ENCODE measurements at places on chromosomes 4 and X.

GRCh38 chrX:12488220-12488619, 303.0 kb upstream of the PRPS2 start:
- no peak for DNase-seq

DNA sequence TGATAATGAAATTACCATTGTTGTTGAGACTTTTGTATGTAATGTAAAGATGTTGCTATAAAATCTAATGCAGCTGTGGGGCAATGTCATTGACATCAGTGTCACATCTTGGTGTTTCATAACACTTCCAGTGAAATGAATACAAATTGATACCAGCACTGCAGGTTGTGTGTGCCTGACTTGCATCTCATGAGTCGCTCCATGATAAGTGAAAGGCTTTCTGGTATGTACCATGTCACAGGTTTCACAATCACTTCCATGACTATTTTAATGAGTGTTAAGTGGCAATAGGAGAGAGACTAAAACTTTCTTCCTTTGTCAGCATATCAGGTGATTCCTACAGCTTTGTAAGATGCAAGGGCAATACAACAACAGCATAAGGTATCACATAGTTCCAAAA, 94.4 kb downstream of the ABCB7 start:
- no peak for DNase-seq

DNA sequence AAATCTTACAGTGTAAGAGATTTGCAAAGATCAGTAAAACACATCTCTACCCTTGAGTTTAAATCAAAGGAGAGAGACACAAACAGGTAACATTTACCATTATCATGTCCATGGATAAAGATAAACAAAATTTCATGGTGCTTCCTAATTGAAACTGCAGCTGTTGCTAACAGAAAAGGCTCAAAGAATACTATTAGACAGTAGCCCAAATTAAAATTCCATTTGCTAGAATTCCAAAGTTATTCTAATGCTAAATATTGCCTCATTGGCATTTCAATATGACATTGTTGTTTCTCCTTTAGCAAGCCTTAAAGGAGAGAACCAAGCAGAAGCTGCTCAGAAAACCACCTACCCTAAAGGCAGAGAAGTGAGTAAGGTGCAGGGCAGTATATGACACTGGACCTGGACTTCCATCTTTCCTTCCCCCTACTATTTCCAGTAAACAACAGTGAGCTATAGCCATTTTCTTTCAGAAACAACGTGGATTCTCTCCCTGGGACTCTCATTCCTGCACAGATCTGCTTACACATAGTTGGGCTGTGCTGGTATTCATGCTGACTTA, 19.5 kb upstream of the ZCCHC13 start:
- DNase-seq = no peak

DNA sequence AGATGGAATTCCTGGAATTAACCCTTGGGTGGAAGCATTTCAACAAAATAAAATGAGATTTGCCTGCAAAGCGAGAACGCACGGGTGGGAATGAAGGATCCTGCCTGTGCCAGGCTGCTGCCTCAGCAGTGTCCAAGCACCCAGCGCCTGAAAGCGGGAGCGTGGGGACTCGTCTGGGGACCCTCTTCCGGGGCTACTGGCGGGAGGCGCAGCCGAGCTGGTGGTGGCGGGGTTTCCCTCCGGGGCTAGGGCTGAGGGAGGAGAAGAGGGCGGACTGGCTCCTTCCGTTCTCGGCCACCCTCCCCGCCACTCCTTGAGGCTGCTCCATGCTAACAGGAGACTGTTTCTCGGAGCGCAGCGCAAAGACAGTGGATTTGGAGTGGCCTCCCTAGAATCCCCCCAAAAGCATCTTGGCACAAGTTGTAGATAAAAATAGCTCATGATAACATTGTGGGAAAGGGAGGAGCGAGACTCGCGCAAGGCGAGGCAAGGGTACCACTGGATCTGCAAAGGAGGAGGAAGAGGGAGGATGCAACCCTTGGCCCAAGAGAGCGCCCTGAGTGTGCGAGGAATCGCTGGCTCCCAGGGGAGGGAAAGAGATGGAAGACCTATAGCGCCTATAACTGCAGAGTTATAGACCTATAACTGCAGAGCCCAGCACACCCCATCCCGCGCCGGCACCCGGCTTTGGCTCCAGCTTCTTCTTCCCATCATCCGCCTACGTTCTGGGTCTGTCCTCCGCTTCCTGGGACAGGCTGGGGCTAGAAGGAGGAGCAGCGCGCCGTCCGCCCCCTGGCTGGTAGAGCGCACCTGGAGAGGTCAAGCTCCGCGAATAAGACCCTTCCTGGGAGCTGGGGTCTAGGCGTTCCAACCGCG, 1.3 kb downstream of the HS3ST1 start:
- no peak for DNase-seq

- no peak for DNase-seq
Observed at GRCh38 chrX:153459986-153460385, 10.4 kb downstream of the HAUS7 start.

GRCh38 chrX:7154041-7154597, 6.2 kb upstream of the PUDP start:
- DNase-seq = no peak

DNA sequence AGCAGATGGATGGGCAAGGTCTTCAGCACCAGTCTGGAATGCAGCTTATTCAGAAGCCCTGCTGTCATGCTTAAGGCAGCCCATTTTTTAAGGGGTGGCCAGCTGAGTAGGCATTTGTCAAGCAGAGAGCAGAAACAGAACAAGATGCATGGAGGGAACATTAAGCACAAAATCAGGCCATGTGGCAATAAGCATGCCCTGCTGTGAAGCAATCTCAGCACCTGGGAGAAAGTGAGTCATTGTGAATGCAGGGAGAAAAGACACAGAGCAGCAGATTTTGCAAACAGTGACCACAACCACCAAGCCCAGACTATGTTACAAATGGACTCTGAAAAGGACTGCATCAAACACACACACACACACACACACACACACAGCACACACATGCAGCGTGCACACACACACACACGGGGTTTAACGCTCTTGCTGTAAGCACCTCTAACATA, 94.1 kb upstream of the GALNT7 start:
- peak; percentile 32 for DNase-seq

- DNase-seq = no peak
Observed at GRCh38 chr4:175542786-175543185, 269.3 kb downstream of the GPM6A start.

DNA sequence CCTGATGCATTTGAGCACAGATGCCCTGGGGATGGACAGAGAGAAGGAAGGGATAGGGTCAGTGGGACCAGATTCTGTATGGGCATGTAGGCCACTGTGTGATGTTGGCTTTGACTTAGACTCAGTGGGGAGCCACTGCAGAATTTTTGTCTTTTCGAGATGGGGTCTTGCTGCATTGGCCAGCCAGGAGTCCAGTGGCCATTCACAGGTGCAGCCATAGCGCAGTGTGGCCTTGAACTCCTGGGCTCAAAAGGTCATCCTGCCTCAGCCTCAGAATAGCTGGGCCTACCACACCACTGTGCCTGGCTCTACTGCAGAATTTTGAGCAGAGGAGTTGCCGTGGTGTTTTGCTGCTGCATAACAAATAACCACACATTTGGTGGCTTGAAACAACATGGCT, 22.8 kb downstream of the TBC1D14 start:
- no peak for DNase-seq

DNA sequence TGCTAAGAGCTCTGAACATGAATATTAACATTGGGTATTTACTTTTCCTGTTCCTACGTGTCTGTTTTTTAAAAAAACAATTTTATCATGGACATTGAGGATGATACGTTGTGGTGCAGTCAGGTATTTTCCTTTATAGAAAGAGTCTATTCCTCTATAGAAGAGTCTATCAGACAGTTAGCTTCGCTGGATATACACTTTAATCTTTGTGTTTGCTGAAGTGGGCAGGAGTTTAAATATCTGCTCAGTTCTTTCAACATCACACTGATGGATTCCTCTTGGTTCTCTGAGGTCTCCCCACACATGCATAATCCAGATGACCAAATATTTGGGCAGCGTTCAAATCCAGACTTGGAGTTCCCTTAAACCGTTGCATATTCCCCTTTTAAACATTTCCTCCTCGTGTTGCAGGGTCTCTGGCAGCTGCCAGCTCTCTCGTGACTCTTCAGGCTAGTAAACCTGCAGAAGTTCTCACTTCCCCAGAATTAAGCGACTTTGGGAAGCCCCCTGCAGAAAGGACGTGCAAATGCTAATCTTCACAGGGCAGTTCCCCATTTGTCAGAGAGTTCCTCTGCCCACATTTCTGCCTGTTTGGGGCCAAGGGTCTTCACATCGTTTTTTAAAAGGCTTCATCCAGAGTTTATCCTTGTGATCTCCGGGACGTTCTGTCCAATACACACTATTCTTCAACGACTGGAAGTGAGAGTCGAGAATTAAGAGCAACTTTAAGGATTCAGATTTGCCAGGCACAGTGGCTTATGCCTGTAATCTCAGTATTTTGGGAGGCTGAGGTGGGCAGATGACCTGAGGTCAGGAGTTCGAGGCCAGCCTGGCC, 20.5 kb upstream of the DHRSX start:
- DNase-seq = no peak

- no peak for DNase-seq
Observed at GRCh38 chrX:28324321-28324721, 262.9 kb upstream of the IL1RAPL1 start.

- no peak for DNase-seq
Observed at GRCh38 chr4:8230891-8231290, 31.8 kb downstream of the SH3TC1 start.

DNA sequence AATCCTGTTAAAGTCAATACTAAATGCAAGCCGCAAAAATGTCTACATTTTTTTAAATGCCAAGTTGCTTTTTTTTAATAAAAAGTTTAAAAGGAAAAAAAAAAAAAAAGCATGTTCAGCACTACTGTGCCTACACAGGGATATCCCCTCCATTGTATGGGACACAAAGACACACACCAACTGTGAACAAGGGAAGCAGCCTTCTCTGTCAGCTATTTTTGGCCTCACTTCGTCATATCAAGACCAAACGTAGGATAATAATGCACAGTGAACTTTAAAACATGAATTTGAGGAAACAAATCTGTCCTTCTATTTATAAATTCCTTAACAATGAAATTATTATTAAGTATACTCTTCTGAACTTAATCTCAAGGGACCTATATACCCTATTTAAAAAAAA, 4.4 kb downstream of the FBXW7 start:
- DNase-seq = no peak

GRCh38 chrX:107968623-107969022, 13.5 kb downstream of the TEX13B start:
- DNase-seq = no peak

All from SK-N-DZ (cell line).